ENCODE measurements at places on chromosomes 7 and 10.
A peak's percentile ranks its signal among the peaks of the same experiment; 100 is the strongest.

- DNase-seq = no peak
Observed at GRCh38 chr7:4472728-4473127, 209.4 kb upstream of the FOXK1 start.

GRCh38 chr10:124145109-124145870 is 51.9 kb upstream of the CHST15 start:
- DNase-seq = no peak

DNA sequence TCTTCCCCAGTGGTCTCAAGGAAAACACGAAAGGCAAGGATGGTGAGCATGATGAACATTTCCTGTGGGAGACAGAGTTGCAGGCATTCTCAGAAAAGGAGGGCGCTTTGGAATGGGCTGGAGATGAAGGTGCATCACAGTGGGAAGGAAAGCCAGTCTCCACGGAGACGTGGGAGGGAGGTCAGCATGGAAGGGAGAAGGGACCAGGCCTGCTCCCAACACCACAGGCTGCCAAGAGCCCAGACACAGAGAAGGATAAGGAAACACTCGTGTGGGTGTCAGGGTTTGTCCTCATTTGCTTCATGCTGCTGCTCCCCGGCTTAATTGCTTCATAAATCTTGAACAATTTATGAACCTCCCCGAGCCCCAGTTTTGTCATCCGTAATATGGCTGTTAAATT is 231.5 kb upstream of the ZNF32 start:
- no peak for DNase-seq

- DNase-seq = no peak
Observed at GRCh38 chr7:157444011-157444842, 107.4 kb downstream of the DNAJB6 start.

DNA sequence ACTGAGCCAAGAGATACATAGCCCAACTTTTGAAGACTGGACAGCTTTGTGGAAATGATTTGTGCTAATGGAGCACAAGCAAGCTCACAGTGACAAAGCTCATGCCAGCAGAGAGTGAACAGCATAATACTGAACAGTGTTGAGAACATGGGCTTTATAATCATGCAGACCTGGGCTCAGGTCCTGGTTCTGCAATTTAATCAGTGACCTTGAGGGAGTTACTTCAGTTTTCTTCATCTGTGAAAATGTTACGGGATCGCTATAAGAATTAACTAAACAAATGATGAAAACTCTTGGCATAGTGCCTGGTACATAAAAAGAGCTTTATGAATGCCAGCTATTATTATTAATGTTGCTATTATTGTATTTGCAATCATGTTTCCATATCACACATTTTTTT is 690.5 kb upstream of the LRRN3 start:
- no peak for DNase-seq

DNA sequence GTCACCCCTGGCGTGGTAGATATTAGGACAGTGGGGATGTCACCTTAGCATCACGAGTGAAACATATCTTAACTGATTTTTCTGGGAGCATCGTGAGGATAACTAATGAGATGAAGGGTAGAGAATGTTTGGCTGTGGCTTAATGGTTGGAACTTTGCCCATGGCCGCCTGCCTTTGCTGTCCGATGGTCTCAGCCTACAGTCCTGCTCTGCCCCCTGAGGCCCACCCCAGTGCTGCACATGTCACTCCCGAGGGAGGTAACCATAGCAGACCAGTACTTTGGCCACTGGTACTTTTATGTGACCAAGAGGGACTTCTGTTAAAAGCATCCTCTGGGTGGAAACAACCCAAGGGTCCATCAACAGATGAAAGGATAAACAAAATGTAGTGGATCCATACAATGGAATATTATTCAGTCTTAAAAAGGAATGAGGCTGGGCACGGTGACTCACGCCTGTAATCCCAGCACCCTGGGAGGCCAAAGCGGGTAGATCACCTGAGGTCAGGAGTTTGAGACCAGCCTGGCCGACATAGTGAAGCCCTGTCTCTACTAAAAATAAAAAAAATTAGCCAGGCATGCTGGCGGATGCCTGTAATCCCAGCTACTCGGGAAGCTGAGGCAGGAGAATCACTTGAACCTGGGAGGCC is 58.4 kb downstream of the TACR2 start:
- no peak for DNase-seq

DNA sequence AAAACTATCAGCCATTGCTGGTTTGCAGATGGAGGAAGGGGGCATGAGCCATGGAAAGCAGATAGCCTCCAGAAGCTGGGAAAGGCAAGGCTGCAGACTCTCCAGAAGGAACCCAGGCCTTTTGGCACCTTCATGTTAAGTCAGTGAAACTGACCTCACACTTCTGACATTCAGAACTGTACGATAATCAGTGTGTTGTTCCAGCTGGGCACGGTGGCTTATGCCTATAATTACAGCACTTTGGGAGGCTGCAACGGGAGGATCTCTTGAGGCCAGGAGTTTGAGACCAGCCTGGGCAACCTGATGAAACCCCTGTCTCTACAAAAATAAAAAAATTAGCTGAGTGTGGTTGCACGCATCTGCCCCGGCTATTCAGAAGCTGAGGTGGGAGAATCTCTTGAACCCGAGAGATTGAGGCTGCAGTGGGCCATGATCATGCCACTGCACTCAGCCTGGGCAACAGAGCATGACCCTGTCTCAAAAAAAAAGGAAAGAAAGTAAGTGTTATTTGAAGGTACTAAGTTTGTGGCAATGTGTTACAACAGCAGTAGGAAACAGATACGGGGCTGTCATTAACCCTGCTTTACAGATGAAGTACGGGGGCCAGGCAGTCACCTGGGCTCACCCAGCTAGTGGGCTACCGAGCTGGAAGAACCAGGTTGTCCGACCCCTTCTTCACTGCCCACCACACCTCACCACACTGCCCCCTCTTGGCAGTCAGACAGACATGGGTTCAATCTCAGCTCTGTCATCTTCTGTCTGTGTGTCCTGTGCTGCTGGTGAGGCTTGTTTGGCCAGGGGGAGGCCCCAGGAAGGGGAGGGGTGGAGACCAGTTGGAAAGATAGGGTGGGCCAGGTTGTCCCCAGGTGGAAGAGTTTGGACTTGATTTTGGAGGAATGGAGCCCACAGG is 18.3 kb downstream of the CHST3 start:
- DNase-seq = no peak

GRCh38 chr7:12401538-12402364 is 1.9 kb downstream of the VWDE start:
- DNase-seq = no peak

GRCh38 chr10:71638822-71639719 is 80.5 kb downstream of the C10orf105 start:
- DNase-seq = no peak

DNA sequence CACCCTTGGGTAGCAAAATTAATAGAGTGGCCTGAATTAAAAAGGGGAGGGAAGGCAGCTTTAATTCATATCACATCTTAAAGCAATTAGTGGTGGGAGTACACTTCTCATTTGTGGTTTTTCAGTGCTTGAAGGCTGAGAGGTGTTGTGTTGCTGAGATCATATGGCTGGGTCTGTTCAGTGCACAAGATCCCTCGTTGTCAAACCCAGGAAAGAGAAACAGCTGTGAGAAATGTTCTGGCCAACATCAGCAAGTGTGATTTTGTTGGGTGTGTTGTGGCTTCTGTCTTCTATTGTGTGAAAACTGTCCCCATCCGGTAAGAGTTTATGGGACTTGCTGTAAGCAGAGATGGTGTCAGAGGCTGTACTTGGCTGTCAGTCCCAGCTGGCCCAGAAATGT is 197.9 kb upstream of the BMPER start:
- no peak for DNase-seq

GRCh38 chr10:131996466-131997365 is 15.0 kb upstream of the BNIP3 start:
- DNase-seq = no peak

DNA sequence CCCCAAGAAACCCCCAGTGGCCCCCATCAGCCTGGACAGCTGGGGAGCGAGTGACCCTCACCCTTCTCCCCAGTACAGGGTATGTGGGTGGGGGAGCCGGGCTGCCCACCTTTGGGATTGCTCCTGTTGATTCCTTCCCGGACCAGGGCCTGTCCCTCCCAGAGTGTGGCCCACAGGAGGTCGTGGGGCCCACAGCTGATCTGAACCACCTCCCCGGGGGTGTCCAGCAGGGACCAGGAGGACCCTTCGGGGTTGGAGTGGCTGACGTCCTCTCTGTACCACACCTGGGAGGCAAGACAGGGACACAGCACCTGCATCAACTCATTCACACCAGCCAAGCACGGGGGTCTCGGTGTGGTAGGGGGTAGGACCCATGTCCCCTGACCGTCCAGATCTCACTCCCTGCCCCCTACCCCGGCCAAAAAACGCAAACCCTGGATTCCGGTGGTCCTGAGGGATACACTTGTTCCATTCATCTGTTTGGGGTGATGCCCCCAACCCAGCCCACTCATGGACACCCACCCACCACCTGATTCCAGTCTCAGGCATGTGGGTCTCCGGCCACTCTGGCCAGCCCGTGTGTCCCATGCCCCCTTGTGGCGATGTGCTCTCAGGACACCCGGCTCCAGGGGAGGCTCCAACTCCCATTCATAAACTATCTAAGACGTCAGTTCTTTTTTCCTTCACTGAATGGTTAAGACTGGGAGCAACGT is 10.9 kb downstream of the TECPR1 start:
- no peak for DNase-seq

- no peak for DNase-seq
Observed at GRCh38 chr7:36216063-36216684, 63.1 kb downstream of the EEPD1 start.

- no peak for DNase-seq
Observed at GRCh38 chr10:3372281-3372680, 199.7 kb upstream of the PITRM1 start.

DNA sequence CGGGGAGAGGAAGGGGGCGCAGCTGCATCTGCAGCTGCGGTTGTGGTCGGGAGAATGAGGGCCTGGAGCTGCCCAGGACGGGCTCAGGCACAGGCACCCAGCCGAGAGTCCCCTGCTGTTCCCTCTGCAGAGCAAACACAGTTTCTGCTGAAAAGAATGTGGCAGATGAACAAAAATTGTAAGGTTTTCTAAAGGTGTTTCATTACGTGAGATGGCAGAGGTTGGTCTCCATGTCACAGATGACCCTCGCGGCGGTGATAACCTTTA is 456.2 kb downstream of the DNAJB6 start:
- DNase-seq = no peak

GRCh38 chr10:71138166-71138830 is 74.1 kb upstream of the UNC5B start:
- DNase-seq = no peak

- DNase-seq = no peak
Observed at GRCh38 chr7:28409716-28410627, 2.3 kb upstream of the CREB5 start.

- peak; percentile 51 for DNase-seq
Observed at GRCh38 chr7:157339777-157340677, 3.2 kb downstream of the DNAJB6 start.

DNA sequence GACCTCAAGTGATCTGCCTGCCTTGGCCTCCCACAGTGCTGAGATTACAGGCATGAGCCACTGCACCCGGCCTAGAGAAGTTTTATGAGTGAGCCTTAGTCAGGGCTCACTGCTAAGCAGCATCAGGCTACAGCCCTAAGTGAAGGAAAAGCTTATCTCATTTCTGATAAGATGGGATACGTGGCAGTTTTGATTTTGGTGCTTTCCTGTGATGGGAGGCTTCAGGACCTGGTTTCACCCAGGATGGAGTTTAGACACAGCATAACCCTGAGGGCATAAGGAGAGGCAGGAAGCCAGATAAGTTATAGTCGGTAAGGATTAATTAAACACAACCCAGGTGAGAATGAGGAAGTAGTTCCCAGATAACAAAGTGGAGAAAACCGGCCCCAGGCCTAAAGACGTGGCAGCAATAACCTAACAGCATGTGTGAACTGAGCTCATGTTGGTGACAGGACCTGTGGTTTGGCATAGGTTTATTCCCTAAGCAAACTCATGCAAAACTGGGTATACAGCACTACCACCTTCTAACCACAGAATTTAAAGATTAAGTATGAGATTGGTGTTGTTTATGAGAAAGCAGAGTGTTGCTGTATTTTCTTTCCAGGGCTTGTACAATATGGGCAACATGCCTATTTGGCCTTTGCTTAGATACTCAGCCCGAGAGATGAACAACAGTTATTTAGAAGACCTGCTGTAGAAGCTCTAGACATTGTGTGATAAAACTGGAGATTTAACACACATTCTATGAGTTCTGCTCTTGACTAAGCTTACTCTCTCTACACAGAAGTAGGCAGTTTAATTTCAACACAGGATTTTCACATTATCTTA is 119.4 kb downstream of the COL28A1 start:
- no peak for DNase-seq

- DNase-seq = no peak
Observed at GRCh38 chr10:70662362-70663220, 9.7 kb upstream of the ADAMTS14 start.

GRCh38 chr10:43260911-43261577 is 5.8 kb downstream of the RASGEF1A start:
- DNase-seq = no peak

- no peak for DNase-seq
Observed at GRCh38 chr10:77939561-77940001, 13.0 kb upstream of the DLG5 start.

DNA sequence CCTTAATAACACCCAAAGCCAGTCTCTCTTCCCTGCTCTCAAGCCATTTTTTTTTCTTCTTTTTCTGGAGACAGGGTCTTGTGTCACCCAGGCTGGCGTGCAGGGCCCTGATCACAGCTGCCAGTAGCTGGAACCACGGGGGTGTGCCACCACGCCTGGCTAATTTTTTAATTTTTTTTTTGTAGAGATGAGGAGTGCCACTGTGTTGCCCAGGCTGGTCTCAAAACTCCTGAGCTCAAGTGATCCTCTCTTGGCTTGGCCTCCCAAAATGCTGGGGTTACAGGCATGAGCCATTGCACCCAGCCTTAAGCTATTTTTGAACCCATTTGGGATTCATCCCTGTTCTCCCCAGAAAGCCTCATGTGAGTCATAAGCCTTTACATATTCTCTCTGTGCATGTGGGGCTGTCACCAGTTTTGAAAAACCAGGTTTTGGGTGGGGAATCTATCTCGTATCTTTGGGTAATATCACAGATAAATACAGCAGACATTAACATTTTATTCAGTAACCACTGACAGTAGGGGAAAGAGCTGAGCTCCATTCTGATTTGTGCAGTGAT is 15.5 kb downstream of the ZNF487 start:
- no peak for DNase-seq

- DNase-seq = no peak
Observed at GRCh38 chr7:130598056-130598455, 70.5 kb downstream of the COPG2 start.
